ENCODE measurements at places on chromosomes 16 and 17.
A peak's percentile ranks its signal among the peaks of the same experiment; 100 is the strongest.

- no peak for DNase-seq
These were observed 30.1 kb downstream of the NLRC3 start for GRCh38 chr16:3546986-3547682.

GRCh38 chr17:55005520-55005919 lies 37.0 kb downstream of the STXBP4 start:
- peak; percentile 10 for DNase-seq

- DNase-seq: peak; percentile 71
These were observed 8.4 kb upstream of the SRCIN1 start for GRCh38 chr17:38613981-38614779.

GRCh38 chr16:12178251-12178990 lies 201.9 kb downstream of the SNX29 start:
- DNase-seq: no peak

DNA sequence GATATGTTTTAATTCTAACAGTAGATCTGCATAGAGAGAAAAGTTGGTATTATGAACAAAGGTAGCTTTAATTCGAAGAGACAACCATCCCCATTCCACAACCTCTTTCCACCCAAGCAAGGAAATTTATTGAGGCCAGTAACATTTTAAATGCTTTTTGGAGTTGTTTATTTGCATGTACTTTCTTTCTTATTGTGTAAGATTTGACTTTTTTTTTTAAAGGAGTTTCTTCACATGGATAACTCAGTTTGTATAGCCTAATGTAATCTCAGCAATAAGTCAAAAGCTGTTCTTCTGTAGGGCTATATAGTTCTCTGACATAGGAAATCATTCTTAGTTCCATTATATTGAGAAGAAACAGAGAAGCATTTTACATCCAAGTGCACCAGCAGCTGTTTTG lies 163.3 kb downstream of the PRKCA start:
- DNase-seq: no peak

GRCh38 chr16:64993464-64993863 lies 128.4 kb downstream of the CDH11 start:
- DNase-seq: no peak

- no peak for DNase-seq
These were observed 5.2 kb downstream of the ITPRIPL2 start for GRCh38 chr16:19118938-19119431.

GRCh38 chr16:85514598-85515318 lies 98.4 kb upstream of the GSE1 start:
- peak; percentile 98 for DNase-seq

DNA sequence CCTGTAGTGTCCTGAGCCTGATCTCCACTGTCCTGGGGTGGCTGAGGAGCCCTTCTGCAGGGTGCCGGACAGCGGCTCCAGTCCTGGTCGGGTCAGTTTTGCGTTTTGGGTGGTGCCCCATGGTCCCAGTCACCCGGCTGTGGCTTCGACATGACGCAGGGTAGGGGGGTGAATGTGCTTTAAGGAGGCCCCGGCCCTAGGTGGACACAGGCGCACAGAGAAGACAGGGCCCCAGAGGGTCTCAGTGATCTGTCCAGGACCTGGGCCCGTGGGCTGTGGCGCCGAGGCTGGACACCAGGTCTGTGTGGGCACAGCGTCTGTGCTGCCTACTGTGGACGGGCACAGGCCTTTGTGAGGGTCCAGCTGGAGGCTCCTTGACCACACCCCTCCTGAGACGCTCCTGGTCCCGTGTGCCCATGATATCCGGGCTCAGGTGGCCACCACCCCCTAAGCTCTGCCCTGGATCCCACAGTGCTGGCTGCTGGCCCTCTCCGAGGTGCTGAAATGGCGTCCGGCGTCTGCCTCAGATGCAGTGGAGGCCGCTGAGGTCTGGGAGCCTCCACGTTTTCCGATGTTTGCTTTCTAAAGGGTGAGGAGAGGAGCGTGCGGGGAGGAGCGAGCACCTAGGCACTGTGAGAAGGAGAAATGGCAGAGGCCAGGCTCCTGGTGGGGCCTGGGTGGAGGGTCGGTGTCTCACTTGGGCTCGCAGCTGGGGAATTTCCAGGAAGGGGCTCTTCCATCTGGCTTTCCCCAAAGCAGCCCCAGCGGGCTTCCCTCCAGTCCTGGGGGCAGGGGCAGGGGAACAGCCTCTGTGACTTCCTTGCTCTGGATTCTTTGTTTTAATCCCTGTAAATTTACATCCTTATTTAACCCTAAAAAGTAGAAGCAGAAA lies 56.1 kb upstream of the ACSF3 start:
- peak; percentile 93 for DNase-seq

DNA sequence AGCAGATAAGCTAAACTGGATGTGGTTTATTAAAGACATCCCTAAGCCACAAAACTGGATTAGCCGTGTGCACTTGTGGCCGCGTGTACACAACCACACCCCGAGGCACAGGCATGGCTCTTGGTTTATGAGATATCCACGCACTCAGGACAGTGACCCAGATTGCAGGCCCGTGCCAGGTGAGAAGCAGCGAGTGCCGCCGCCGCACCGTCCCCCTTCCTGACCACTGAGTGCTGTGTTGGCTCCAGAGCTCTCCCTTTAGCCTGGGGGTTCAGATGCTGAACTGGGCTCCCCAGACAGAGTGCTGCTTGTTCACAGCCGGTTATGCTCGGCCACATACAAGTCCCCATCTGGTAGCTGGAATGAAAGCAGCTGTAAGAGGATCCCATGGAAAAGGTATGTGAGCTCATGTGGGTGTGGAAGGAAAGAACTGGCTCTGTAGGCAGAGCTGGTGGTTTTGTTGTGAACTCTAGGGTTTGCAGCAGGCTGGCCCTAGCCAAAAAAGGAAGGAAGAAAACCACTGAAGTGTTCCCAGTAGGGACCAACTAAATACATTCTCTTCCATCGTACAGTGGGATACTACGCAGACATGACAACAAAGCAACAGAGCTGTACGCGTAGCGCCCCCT lies 29.5 kb downstream of the KNOP1 start:
- DNase-seq: no peak

DNA sequence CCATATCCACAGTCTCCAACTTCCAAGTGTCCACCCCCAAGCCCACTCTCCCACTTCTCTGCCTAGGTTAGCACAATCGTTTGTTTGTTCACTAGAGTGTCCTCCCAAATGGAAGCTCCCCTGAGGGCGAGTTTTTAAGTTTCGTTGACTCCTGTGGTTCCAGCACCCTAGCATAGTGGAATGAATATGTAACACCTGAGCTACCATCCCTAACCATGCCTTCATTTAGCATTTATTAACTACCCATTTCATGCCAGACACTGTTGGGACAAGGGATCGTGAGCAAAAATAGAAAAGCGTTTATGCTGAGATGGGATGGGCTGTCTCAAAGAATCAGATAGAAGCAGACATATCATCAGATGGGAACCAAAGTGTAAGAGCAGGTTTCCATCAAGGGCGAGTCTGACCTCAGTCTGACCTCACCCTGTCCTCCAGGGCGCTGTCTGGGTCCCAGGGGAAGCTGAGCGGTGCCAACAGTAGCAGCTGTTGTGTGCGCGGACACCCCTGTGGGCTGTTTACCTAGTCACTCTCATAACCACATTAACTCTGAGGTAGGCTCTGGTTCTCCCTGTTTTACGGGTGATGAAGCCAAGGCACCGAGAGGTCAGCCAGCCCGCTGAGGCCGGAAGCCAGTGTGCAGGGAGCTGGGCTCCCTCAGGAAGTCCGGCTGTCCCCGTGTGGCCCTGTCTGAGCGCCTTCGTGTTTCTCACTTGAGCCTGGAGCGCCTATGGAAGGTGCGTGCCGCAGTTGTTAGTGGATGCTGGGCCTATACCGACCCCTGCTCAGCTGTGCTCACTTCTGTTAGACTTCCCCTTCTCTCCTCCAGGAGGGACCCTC lies 6.2 kb downstream of the CNP start:
- DNase-seq: no peak

DNA sequence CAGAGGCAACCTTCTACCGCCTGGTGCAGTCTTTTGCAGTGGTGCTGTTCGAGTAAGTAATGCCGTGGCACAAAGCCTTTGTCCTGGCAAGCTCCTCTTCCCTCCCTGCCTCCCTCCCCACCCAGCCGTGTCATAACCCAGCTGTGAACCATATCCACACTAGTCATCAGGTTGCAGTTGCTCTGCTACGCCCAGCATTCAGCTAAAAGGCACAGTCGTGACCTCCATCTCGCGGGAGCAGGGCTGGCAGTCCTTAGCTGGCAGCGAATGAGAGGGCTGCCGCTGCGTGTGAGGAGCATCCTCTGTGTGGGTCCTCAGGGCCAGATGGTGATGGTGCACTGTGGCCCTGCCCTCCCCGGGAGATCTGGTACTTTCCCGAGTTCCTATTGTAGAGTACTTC lies 39.3 kb downstream of the CIBAR2 start:
- DNase-seq: no peak

DNA sequence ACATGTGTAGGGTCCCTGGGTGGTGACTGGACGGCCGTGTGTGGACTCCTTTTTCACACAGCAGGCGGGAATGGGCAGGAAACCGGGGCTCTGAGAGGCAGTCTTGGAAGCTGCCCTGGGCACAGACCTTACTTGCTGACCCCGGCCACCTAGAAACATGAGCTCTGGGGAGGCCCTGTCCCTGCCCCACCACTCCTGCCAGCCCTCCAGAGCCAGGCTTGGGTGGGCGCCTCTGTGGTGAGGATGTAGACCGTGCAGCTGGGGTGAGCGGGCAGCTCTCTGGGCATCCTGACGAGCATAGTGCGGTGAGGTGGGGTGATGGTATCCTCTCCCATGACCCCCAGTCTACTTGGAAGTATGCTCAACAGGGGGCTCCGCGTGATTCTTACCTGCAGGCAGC lies 121.3 kb downstream of the RAB11FIP4 start:
- DNase-seq: no peak

GRCh38 chr16:86942151-86943051 lies 364.1 kb downstream of the FOXL1 start:
- no peak for DNase-seq

GRCh38 chr17:82697808-82698064 lies 762 bp downstream of the RAB40B start:
- no peak for DNase-seq

DNA sequence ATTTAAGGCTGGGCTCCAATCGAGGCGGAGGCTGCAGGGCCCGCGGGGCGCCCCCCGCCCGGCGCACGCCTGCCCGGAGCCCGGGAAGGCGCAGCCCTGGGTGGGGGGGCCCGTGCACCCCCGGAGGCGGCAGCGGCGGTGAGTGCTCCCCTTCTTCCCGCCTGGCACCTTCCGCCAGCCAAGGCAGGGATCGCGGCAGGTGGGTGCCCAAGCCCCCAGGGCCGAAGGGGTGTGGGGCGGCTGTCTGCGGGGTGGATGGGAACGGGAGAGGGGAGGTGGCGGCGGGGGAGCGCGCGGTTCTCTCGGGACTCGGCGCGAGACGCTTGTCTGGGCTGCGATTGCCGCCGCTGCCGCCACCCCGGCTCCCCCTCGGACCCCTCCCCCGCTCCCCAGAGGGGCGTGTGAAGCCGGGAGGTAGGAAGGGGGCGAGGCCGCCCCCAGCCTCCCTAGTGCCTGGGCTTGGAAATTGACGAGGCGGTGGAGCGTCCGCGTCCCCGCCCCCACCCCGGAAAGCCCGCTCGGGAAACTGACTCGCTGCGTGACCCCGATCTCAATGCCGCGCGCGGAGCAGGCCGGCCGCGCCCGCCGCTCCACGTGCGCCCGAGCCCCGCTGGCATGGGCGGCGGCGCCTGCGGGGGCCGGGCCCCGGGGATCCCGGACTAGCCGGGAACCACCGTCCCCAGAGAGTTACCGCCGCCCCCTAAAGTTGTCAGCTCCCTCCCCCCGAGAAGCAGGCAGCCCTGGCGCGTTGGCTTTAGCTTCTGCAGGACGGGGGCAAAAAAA lies 231.5 kb downstream of the MRTFB start:
- no peak for DNase-seq

DNA sequence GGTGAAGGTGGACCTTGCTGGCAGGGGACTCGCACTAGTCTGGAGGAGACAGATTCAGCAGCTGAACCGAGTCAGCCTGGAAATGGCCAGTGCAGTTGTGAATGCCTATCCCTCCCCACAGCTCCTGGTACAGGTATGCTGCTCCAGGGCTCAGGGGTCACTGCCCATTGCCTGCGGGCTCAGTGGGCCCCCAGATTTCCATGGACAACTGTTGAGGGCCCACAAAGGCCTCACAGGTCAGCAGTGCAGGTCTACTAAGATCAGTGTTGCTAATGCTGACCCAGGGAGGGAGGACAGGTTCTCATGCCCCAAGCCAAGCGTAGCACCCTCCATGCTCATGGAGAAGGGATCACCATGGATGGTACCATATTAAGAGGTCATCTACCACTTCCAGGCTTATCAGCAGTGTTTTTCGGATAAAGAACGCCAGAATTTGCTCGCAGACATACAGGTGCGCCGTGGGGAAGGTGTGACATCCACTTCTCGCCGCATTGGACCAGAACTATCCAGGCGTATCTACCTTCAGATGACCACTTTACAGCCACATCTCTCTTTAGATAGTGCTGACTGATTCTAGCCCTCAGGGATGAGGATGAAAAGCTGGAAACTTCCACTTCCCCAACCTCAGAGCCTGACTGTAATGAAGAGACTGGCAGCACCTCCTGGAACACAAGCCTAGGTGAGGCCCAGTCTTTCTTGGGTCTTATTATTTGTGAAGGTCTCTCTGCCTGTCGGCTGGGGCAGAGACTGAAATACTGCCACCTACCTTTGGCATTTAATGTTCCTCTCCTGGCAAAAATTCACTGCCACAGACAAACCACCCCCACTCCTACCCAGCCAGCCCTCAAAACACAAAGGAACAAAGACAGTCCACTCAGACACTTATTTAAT lies 7.6 kb downstream of the EME1 start:
- no peak for DNase-seq

GRCh38 chr16:81655469-81656162 lies 123.5 kb upstream of the PLCG2 start:
- no peak for DNase-seq

DNA sequence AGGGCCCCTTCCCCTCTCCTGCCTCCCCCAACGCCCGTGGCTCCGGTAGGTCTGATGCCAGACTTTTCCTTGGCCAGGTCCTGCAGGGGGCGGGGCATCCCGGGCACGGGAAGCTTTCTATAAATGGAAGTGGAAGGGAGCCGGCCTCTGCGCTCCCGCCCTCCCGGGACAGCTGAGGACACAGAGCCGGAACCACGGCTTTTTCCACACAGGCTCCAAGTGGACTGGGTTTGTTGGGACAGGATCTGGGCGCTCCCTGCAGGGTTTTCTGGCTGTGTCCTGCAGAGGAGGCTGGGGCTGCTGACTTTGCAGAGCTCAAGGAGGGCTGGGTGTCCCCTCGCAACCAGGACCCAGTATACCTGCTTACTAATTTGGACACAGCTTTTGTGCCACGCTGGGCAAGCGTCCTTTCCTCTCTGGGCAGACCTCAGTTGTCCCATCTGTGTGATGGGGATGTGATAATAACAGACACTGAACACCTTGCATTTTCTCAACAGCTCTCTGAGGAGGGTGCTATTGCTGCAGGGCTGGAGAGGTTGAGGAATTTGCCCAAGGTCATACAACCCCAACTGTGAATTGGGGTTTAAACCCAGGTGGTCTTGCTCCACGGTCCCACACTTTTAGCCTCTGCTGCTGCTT lies 1.8 kb downstream of the TNS4 start:
- peak; percentile 64 for DNase-seq

DNA sequence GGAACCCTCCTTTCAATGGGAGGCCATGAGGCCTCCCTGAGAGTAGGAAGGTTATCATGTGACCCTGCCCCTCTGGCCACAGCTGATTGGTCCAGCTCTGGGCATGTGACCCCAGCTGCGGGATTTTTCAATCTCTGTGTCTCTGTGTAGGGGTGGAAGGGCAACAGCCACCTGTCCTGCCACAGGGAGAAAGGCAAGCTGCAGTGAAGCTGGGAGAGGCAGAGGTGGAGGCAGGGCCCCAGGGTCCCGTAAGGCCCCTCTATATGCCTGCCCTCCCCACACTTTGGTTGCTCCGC lies 10.9 kb downstream of the DNAAF8 start:
- no peak for DNase-seq
